Bone marrow (tissue), 2 donors: ENCODE measurements at places on chromosomes 16 and 17.

GRCh38 chr17:58665946-58666857 is 25.6 kb downstream of the TEX14 start:
- no peak for DNase-seq

GRCh38 chr17:327971-328370 is 24.6 kb downstream of the RPH3AL start:
- DNase-seq, result no peak

GRCh38 chr17:73071066-73071999 is 21.2 kb downstream of the SLC39A11 start:
- DNase-seq, result no peak

DNA sequence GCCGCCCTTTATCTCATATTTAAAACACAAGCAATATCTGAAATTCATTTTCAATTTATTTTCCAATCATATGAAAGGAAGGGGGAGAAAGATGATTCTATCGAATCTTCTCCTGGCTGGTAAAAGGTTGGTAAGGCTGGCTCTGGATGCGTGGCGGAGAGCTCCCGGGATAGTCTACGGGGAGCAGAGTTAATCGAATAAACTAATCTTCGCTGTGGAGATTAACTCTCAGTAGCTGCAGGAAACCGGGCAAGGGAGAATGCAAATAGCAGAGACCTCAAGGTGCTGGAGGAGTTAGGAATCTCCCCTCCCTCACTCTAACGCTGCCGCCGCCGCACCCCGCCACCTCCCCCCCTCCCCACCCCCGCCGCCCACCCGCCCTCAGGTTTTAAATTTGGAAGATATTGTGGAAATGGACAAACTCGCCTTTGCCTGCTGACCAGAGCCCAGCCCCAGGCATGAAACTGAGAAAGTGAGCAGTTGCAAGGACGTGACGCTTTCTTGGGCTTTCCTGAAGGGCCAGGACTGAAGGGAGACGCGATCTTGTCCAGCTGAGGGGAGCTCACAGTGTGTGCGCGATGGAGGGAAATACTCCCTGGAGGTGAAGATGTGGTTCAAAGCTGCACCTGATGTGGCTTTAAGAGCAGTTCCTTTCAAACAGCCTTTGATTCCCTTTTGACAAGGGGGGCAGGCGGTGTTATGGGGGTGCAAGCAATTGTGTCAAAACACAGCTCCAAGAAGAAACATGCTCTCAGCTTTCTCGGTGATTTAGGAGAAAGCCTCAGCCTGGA is 308.2 kb upstream of the IRX3 start:
- DNase-seq, result no peak

DNA sequence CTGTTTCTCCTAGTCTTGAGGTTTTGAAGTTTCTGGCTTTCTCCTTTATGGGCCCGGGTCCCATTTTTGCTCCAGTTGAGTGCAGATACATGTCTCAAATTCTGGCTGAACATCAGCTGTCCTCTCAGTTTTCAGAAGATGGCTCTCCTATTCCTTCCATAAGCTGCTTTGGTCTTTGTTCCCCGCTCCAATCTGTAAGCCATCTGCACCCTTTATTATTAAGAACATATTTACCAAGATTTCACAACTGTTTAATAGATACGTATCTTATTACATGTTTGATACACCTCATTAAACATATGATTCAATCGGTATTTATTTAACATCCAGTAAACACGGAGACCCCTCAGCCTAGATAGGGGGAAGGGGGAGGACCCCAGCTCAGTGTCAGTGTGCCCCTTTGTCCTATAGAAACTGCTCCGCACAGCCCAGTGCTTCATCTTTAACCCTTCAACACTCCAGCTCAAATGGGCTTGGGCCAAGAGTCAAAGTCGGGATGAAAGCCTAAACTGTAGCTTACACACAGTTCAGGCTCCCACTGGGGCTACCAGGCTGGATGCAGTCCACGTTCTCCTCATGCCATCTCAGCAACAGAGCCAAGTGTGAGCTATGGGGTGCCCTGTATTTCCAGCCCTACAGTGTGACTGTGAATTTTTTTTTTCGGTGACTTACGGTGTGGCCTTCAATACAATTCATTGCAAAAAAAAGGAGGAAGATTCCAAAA is 166.0 kb upstream of the ZFHX3 start:
- DNase-seq, result no peak

DNA sequence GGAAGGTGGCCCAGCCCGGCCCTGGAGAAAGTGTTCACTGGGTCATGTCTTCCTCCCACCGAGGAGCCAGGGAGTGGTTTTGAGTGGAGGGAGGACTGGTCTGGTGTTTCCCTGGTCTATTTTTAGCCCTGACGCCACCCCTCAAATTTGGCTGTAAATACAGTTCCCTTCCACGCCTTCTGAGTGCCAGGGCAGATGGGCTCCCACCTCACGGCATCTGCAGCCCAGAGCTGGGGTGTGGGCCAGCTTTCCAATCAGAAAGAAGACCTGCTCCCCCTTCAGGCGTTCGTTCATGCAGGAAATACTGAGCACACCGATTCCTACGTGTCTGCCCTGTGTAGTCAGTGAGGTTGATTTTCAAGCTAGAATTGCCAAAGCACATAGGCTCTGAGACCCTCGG is 53.7 kb downstream of the SNX20 start:
- DNase-seq, result peak; percentile 30

- no peak for DNase-seq
Measured at GRCh38 chr16:14465799-14466198, 164.3 kb downstream of the PARN start.

DNA sequence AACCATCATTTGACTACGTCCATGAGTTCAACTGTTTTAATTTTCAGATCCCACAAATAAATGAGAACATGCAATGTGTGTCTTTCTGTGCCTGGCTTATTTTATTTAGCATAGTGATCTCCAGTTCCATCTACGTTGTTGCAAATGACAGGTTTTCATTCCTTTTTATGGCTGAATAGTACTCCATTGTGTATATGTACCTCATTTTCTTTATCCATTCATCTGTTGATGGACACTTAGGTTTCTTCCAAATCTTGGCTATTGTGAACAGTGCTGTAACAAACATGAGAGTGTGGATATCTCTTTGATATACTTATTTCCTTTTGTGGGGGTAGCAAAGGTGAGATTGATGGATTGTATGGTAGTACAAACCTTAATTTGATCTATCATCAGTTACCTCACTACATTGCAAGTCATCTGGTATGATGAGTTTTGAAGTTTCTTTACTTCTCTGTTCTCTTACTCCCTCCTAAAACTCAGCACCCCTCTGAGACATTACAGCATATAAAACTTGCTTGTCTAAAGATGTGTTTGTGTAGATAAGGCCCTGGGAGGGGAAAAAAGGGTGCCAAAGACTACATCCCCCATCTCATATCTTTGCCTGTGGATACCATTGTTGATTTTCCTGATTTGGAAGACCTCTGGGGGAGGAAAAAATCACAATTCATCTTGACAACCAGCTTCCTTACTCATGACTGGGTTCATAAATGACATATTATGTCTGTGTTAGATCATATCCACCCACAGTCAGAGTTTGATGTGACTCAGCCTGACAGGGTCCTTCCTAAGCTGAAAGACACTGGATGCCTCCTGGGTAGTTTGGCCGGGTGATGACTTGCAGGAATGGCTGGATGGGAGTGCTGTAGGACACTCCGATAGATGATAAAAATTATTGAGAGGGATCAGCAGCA is 47.6 kb downstream of the ABCA9 start:
- DNase-seq, result no peak

DNA sequence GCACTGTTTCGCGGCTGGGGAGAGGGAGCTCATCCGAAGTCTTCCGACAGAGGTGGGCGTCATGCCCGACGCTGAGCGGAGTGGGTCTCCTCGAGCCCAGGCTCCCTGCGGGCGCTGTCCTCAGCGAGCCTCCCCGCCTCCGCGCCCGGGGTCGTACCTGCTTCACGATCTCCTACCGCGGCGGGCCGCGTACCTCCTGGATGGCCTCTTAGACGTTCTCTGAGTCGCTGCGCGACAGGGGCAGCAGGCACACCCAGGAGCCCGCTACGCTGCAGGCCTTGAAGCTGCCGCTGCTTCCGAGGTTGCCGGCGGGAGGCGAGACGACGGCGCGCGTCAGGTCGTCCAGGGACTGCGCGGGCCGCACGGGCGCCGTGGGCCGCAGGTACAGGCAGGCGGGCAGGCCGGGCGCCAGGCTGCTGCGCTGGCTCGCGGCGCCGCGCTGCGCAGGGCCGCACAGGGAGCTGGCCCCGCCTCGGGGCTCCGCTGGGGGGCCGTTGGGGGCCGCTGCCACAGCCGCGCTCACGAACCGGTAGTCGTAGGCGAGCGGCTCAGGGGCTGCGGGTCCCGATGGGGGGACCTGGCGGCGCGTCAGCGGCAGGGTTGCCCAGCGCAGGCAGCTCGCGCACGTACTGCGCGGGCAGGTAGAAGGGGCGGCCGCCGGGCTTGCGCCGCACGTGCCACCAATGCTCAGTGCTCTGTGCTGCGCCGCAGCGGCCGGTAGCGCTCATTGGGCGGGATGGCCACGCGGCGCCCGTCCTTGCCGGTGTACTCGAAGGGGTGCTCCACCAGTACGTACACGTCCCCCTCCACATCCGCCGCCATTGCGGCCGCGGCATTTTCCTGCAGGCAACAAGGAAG is 116.4 kb upstream of the SMURF2 start:
- DNase-seq, result no peak

GRCh38 chr16:52785653-52786052 is 238.7 kb upstream of the TOX3 start:
- no peak for DNase-seq

DNA sequence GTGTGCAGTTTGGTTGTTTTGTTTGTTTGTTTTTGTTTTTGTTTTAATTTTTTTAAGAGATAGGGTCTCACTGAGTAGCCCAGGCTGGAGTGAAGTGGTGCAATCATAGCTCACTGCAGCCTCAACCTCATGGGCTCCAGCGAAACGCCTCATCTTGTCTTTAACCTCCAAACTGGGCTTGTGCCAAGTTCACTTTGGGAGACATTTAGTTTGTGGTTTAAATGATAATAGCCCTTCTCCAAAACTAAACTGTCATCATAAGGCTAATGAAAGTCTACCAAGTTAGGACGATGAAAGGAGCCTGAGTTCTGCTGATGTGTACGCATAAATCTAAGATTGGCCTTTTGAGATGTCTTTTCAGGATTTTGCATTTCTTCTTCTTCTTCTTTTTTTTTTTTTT is 6.5 kb upstream of the CARD14 start:
- no peak for DNase-seq

DNA sequence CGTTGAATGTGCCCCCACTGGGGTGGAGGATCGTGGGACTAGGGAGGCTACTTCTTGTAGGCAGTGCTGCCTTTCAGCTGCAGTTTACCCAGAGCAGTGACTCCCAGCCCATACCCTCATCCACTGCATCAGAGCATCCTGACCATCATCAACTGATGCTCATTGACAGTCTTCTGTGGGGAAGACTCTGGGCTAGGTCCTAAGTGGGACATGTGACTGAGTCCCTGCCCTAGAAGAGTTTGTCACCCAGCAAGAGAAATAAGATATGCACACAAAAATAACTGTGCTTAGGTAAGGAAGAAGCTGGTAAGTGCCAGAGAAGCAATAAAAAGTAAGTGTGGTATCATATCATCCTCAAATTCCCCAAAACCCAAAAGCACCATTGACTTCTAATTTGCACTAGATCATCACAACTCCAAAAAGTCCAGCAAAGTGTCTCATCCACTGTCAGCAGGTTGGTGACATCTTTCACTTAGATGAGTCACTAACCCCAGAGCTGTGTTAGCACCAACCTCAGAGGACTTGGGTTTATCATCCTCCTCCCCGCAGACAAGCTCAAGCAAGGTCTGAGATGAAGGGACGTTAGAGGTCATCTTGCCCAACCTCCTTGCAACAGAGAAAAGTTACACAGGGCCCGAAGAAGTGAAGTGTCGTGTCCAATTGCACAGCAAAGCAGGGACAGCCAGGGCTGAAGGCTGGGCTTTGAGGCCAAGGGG is 99.0 kb downstream of the CCDC182 start:
- DNase-seq, result no peak

- DNase-seq, result no peak
Measured at GRCh38 chr16:1926271-1926670, 8.1 kb upstream of the HS3ST6 start.

DNA sequence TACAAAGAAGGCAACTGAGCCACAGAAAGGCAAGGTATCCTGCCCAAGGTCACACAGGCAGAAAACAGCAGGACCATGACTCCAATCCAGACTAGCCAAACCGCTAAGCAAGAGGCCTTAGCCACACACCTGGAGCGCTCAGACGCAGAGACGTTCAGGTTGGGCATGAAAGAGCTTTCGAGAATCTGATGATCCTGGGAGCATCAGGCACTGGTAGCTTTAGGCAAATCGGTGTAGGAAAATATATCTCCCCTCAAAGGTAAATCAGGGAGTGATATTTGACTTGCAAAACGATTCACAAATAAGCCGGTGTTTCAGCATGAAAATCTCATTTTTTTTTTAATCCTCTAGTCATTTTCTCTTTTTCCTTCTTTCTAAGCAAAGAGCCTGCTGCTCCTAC is 279.0 kb downstream of the MRTFB start:
- no peak for DNase-seq

DNA sequence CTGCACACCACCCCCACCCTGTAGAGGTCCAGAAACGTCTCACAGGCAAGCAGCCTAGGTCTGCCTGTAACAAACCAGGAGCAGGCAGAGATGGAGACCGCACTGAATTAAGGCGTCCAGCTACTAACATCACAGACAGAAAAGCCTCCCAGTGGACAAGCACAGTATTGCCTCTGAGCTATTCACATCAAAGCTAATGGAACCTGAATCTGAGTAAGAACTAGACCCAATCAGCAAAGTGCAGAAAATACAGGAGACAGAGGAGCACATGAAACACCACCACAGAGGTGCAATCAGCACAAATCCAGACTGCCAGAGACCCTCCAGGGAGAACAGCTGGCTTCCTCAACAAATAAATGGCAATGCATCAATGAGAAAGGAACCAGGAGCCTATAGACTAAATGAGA is 22.2 kb upstream of the PEMT start:
- peak; percentile 17 for DNase-seq

- peak; percentile 10 for DNase-seq
Measured at GRCh38 chr17:73901661-73902415, 257.6 kb upstream of the SDK2 start.

- no peak for DNase-seq
Measured at GRCh38 chr17:78771758-78772382, 10.2 kb downstream of the CYTH1 start.

- DNase-seq, result no peak
Measured at GRCh38 chr17:36017799-36018198, at the start of gene CCL23. TSS of gene CCL23 (minus strand) at chr17:36017972. CDS start at chr17:36017897, 75 bp downstream.
